ENCODE measurements at places on chromosomes 5 and 9.

- DNase-seq = no peak
These were observed 1006.9 kb upstream of the CTNND2 start for GRCh38 chr5:12911156-12911555.

DNA sequence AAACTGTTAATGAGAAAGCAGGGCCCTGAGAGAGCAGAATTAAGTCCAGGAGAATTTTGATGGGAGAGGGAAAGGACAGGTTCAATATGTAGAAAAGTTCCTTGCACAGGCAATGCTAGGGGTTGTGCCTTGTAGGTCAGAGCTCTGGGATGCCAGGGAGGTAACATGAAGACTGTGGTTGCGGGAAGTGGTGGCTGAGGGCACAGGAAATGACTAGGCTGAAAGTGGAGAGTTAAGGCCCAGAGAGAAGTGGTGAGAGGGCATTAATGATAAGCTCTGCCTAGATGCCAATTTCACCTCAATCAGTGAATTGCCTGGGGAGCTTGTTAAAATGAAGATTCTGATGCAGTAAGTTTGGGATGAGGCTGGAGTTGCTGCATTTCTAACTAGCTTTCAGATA is 31.5 kb upstream of the PPP3R2 start:
- no peak for DNase-seq

DNA sequence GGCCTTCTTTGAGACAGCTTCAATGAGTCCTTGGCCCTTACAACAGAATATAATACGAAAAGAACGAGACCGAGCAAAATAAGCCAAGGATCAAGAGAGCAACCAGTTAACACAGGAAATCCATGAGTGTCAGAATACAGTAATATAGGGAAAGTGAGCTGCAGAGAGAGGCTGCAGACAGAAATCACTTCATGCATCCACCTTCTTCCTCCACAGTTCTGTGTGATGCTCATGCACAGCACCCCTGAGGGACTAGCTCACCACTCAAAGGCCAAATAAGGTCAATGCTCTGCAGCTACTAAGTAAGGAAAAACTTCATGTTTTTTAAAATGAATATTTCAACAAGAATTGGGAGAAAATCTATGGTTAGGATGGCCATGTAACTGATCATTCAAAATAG is 257.1 kb downstream of the MCTP1 start:
- no peak for DNase-seq

DNA sequence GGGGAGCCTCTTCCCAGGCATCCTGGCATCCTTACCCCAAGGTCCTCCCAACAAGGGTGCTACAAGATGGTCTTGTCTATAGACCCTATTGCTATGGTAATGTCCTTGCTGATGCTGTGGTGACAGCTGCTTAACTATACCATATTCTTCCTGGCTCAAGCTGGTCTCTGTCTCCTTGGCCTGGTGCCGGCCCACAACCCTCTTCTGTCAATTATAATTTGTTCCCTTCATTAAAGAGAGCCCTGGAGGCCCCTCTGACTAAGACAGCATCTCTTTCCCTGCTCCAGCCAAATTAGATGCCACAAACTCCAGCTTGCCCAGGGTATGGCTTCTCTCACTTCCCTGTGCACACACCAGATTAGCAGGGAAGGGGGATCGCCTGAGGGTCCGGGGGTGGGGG is 86.7 kb downstream of the PSD2 start:
- no peak for DNase-seq

GRCh38 chr9:108963459-108964143 is 29.4 kb downstream of the ABITRAM start:
- no peak for DNase-seq
